CD4-positive, alpha-beta T cell treated with Interleukin-15 for 4 hours (primary cell): ENCODE measurements at places on chromosomes 5 and 9.

DNA sequence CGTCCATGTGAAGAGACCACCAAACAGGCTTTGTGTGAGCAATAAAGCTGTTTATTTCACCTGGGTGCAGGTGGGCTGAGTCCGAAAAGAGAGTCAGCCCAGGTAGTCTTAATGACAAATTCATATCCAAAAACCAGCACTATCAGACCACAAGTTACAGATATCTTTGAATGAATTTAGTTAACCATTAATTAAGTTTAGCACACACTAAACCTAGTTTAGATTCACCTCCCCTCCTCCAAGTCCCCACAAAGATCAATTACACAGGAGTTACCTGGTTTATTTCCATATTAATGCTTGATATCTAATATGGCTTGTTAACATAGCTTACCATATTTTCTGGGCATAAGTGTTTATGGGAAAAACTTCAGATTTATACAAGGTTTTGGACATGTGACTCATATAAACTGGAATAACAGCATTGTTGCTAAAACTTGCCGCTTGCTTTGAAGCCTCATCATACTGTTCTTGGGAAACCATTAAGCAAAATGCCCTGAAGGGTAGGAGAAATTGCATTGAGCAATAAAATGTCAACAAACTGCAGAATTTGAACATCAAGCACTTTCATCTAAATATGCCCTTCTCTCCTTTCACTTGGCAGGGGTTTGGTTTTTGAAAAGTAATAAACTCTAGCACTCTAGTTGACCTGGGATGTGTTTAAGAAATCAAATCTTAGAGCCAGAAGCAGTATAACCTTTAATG lies 166.9 kb downstream of the SNCAIP start:
- no peak for DNase-seq

- DNase-seq: no peak
These were observed 57.9 kb downstream of the MEF2C start for GRCh38 chr5:88824892-88825583.

- DNase-seq: no peak
These were observed 287.1 kb downstream of the SEC61B start for GRCh38 chr9:99509065-99509745.

DNA sequence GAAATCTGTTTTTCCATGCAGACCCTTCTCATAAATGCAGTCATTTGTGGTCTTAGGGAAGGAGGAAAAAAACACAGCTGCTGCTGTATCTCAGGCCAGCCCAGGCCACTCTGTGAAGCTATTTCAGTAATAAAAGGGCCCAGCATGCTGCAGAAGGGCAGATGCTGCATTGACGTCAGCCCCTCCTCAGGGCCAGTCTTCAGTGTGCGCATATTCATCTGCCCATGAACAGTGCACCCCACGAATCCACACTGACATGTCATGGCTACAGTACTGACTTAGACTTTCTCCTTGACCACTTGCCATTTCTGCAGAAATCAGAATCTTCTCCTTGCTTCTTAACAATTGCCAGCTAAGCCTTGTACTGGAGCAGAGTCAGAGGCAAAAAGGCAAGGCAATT lies 304.7 kb downstream of the GABRG2 start:
- DNase-seq: no peak

- DNase-seq: no peak
These were observed 40.7 kb downstream of the UGCG start for GRCh38 chr9:111937301-111937700.

DNA sequence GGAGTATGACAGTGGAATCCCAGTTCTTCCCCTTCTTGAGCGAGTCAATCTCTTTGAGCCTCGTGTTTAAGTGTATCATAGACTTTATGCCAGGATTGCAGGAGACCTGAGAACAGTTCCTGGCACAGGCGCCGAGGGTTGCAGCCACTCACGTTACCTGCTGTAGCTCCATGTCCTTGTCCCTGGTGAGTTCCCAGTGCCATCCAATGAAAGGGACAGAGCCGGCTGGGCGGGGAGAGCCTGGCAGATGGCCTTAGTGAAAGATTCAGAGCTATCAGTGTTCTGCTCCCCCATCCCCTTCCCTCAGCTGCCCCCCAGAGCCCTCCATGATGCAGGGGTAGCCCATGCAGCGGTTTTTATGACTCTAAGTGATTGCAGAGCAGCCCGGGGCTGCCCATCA lies 554.0 kb downstream of the BNC2 start:
- no peak for DNase-seq

DNA sequence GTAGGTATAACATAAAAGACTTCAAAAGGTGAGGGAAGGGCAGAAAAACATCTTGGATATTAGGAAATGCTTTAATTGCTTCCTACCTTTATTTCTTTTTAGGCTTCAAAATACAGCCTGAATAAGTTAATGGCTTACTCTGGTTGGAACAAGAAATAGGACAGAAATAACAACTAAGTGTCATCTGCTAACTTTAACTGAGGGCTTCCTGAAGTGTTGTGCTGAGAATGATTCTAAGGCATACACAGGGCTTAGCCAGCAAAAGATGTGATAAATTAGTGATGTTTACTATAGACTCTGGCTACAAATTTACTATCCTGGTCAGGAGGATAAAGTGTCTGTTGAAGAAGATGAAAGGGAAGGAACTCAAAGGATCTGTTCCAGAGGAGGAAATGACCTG lies 34.2 kb downstream of the ABHD17B start:
- no peak for DNase-seq

GRCh38 chr9:113154471-113154870 lies 3.7 kb downstream of the SLC31A2 start:
- no peak for DNase-seq

- no peak for DNase-seq
These were observed 88.5 kb upstream of the DAB2 start for GRCh38 chr5:39513236-39513635.

DNA sequence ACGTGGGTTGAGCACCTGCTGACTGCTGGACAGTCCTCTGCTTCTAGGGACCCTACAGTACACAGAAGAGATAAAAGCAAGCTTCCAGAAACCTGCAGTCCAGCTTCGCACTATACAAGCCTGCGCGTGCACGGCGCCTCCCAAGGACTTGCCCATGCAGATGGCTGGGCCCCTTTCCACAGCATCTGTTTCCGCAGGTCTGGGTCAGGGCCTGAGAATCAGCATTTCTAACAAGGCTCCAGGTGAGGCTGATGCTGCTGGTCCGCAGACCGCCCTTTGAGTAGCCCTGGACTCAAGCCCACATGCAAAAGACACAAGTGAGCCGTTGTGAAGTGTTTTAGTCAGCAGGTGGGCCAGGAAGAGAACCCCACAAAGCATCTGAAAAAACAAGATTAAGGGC lies 133.1 kb downstream of the HSD17B3 start:
- no peak for DNase-seq

DNA sequence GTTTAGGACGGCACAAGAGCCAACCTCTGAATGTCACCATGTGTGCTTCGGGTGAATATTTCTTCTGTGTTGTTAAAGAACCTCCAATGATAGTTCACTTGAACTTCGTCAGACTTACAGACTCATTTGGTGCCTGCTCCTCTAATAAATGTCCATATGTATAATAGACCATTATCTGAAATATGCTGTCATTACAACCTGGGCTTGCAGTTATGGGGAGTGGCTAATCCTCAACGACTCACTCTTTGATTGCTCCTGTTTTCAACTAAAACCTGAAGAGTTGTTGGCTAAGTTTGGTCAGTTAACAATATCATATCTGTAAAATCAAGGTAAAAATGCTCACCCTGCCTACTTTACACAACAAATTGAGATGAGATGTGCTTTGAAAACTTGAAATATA lies 298.7 kb upstream of the PTGER4 start:
- DNase-seq: no peak

- DNase-seq: no peak
These were observed 418.3 kb upstream of the CLINT1 start for GRCh38 chr5:158277276-158277675.

GRCh38 chr9:134321946-134322741 lies 4.1 kb upstream of the RXRA start:
- no peak for DNase-seq

- DNase-seq: no peak
These were observed 262.0 kb downstream of the HTR1A start for GRCh38 chr5:63700241-63700640.

DNA sequence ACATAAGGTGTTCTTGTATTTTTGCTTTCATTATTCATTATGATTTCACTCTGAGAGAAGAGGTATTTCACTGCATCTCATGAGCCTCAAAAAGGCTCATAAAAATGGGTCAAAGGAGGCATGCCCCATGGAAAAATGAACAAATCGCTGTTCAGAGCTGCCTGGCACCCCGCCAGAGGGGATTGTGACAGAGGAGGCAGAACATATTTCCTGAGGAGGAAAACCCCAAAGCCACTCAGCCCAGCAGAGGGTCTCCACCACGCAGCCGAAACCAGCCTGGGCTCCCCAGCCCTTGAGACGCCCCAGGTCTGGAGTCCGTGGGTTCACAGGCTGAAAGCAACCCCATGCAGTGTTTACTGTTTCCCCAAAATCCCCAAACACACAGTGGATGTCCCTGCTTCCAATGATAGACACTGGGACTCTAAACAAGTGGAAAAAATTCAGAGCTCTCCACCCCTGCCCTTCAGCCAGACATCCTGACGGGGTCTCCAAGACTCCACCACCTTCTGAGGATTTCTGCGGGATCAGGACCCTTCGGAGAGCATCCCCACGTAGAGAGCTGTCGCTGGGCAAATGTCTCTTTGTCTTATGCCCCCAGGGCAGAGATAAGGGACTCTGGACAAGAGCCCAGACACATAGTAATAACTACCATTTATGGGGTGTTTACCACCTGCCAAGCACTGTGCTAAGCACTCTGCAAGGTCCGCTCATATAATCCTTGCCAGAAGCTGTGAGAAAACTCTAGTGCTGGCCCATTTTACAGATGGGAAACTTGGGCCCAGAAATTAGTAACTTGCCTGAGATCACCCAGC lies 122.3 kb downstream of the PAX5 start:
- no peak for DNase-seq

DNA sequence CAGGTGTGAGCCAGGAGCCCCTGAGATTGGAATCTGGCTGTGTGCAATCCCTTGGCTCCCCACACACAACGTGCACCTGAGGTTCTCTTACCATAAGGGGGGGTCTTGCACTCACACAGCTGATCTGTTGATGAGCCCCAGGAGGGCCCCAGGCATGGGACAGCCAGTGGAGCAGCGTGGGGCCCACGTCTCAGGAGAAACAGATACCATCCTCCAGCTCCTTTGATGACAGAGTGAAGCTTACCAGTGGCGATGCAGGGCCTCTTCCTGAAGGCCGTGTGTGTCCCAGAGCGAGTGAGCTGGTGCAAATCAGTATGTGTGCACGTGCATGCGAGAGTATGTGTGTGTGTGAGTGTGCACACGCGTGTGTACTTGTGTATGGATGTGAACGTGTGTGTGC lies 287.4 kb downstream of the IRX1 start:
- DNase-seq: no peak

DNA sequence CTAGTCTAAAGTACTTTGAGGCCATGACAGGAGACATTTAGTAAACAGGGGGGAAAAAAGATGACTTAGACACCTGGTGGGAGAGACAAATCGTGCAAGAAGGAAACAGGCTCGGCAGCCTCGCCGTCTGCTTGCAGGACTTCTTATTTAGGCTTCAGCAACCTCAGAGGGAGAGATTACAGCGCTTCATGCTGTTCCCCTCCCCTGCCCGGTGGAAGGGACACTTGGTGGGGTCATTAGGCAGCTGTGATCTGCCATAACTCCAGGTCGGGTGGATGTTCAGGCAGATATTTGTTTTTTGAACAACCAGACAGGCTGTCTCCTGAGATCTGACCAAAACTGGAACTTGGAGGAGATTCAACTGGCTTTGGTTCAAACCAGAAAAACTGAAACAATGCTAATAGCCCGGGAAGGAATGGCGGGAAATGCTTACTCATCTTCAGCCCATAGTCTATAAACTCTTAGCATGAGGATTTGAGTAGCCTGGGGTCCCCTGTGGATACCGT lies 38.1 kb upstream of the CD180 start:
- no peak for DNase-seq

DNA sequence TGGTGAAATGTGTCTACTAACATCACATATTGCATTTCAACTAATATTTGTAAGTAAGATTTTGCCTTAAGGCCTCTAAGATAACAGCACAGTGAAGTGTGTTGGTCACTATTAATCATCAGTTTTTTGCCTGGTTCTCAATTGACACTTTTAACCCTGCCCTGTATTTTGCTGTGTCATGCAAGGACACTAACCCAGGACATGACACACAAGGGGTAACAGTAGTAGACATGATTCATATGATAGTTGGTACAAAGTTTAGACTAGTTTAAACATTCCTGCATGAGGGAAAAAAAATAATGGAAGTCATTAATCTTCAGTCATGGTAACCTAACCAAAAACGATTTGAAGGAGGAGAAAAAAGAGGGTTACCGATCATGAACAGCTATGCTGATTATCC lies 207.0 kb downstream of the DEPDC1B start:
- DNase-seq: no peak

DNA sequence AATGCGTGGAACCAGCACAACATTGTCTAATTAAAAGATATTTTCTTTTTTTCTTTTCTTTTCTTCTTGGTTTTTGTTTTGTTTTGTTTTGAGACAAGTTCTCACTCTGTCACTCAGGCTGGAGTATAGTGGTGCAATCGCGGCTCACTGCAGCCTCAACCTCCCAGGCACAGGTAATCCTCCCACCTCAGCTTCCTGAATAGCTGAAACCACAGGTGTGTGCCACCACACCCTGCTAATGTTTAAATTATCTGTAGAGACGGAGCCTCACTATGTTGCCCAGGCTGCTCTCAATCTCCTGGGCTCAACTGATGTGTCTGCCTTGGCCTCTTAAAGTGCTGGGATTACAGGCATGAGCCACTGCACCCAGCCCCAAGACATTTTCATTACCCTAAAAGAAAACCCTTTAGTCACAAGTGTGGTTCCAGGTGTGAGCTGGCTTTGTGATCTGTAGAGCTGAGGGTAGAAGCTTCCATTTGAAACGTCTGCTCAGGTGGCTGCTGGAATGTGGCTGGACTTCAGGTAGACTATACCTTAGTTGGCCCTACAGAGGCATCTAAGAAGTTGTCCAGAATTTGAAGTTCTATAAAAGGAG lies 19.1 kb upstream of the NEK6 start:
- DNase-seq: no peak

DNA sequence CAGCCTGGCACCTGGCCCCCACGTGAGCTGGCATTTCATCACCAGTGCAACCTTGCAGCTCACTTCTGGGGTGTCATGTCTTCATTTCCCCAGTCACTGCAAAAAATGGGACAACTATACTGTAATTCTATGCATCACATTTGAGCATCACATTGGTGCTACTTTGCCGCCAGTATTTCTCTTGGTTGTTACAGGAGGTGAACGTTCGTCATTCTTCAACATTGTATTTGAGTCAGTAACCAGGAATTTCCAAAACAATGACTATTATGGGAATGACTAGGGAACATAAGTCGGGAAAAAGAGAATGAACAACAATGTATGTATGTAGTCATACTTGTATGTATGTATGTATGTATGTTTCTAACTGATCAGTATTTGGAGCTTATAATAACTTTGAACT lies 1278.0 kb downstream of the EFNA5 start:
- no peak for DNase-seq

GRCh38 chr5:160270704-160271103 lies 41.4 kb downstream of the FABP6 start:
- no peak for DNase-seq
